ENCODE measurements at places on chromosomes 1 and 21.

- DNase-seq: no peak
Observed at GRCh38 chr1:163922743-163923201, 601.0 kb downstream of the NUF2 start.

- no peak for DNase-seq
Observed at GRCh38 chr1:29984862-29985605, 738.4 kb downstream of the MATN1 start.

GRCh38 chr1:53543130-53543777 lies 84.1 kb downstream of the DMRTB1 start:
- DNase-seq: no peak

- no peak for DNase-seq
Observed at GRCh38 chr1:117652421-117652820, 46.6 kb downstream of the TENT5C start.

DNA sequence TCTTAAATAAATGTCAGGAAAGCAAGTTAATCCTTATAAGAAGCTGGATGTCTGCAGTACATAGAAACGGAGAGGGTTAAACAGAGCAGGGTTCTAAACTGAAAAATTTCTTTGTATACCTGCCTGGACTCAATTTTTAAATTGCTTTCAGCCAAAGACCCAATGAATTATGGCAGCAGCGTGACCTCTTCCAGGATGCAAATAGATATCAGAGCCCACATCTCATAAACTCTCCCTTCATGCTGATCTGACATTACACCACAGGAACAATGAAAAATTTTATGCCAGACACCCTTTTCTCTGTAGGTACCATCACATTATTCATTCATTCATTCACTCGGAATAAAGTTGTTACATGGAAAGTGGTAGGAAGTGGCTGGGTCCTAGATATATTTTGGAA lies 236.4 kb downstream of the NUF2 start:
- no peak for DNase-seq

DNA sequence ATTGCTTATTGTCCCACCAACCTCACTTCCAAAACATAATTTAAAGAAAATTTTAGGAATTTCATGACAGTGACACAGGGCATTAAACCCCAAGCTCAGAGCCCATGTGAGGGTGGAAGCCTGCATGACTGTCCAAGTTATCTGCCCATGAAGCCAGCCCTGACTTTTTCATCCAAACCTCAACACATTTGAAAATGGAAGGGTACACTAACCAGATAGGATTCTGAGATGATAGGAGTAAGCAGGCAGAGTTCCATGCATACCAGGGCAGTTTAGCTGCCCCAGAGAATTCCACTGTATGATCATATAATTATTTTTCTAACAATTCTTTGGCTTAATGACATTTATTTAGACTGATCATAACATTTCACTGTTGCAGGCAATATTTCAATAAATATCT lies 986.0 kb downstream of the TTLL7 start:
- DNase-seq: no peak

DNA sequence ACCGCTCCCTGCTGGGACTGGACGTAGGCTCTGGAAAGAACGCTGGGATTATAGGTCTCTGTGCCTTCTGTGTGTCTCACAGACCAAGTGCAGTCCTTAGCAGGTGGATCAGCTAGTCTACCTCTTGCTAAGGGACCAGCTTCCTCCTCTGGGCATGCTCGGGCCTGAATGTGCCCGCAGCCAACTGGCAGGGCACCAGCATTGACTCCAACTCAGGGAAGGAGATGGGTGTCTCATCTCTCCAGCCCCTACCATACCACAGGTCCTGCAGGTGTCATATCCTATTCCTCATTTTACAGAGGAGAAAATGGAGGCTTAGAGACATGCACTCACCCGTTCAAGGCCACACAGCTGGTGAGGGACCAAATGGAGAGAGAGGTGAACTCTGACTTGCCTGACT lies 340.2 kb downstream of the PTPRU start:
- DNase-seq: no peak

GRCh38 chr1:51517361-51518032 lies 1.6 kb downstream of the EPS15 start:
- no peak for DNase-seq

DNA sequence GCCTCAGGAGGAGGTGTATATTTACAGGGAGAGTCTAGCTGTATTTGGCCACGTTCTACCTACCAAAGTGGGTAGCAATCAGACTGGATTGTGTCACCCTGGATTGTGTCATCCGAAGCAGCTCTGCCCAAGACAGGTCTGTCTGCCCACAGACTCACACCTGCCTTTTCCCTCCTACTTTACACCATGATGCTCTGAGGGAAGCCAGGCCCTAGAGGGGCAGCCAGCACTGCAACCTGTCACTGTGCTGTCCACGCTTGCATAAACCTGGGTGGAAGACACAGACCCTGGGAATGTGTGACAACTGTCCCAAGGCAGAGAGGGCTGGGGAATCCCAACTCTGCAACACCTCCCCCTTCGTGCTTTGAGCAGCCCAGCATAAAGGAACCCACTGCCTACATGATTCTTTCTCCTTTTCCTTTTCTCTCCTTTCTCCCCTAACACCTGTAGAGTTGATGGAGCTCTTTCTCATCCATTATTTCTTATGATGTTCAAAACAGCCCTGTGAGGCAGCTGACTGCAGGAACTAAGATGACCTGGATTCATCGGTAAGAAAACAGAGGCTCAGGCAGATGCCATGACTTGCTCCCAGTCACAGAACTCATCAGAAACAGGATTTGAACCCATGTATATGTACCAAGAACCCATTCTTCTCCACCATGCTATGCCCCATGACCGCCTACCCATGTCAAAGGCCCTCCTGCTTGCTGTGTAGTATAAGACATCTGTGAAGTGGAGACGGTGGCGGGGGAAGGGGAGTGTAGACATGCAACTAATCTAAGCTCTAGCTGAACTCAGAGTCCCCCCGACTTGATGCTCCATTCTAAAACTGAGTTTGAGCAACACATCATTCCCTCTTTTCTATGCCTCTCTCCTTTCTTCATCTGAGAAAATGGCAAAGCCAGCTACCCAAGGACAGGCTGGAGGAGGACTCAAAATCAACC lies 55.9 kb downstream of the ITPKB start:
- DNase-seq: no peak

DNA sequence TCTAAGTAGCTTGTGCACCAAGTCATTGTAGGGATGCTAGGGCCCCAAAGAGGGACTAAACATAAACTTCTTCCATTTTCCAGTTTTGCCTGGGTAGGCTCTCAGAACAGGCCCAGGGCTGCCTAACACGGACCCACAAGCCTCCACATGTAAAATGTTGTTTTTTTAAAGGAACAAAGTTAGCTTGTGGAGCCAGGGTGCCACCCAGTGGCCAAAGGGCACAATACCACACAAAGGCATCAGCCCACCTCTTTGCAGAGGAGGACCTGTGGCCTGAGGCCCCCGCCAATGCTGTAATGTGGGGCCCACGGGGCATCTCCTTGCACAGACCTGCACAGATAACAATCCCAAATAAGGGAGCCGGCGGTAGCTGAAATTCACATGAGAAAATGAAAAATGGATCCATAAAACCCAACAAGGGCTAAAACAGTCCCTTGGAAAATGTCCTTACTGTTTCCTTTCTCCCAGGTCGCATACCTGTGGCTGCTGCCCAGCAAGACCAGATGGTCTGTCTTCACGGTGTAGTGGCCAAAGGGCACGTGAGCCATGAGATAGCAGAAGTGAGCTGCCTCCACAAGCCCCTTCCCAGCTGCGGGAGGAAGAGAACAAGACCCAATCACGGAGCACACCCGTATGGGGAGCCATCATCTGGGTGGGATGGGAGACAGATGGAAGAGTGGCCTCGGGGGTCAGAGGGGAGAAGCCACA lies 23.8 kb downstream of the SEC16B start:
- peak; percentile 47 for DNase-seq

DNA sequence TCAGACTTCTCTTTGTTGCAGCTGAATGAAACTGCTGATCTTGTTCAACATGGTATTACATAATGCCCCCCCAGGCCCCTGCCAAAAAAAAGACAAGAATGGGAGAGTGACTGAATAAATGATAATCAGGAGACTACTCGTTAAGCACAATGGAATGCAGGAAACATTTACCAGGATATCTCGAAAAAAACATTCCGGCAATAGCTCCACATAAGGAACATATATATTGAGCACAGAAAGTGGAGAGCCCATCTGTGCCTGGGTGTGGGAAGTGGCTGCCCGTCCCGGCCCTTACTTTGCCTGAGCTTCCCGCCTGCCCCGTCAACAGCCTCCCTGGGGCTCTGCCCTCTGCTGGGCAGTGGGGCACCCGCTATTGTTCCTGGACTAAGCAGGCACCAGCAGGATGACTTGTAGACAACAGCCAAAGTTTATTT lies 13.3 kb downstream of the TRIM11 start:
- no peak for DNase-seq

DNA sequence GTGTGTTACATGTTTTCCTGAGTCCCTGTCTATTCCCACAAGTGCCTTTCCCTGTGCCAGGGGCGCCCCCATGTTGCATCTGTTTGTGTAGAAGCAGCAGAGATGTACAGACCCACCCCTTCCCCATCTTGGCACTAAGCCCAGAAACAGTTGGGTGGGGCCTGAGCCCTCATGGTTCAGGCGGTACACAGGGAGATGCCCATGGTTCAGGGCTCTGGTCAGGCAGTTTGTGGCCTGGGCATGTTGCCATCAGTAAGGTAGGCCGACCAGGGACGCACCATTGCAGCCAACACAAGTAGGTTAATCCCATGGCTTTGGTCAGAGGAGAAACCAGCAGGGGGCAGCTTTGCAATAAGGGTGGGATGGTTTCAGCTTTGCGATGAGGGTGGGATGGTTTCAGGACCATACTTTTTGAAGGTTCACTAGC lies 914 bp upstream of the ADGRB2 start:
- peak; percentile 67 for DNase-seq

GRCh38 chr1:153872331-153872730 lies 50.4 kb downstream of the GATAD2B start:
- DNase-seq: no peak

DNA sequence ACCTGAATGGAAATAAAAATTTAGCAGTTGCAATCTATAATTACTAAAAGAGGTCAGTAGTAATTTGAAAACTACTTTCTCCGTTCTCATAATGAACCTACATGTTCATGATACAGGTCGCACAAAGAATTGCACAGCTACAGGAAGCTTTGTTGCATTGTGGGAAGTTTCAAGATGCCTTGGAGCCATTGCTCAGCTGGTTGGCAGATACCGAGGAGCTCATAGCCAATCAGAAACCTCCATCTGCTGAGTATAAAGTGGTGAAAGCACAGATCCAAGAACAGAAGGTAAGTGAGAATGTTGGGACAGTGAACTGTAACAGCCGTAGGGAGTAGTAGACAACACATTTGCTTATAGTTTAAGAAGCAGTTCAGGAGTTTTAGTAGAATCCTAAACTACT lies 68.8 kb upstream of the BMP8A start:
- DNase-seq: no peak

GRCh38 chr1:239276051-239276450 lies 110.3 kb upstream of the CHRM3 start:
- DNase-seq: no peak

- no peak for DNase-seq
Observed at GRCh38 chr1:62725255-62725654, 37.1 kb upstream of the DOCK7 start.

GRCh38 chr1:66752000-66752592 lies at the start of gene DYNLT5:
DYNLT5 (plus strand) TSS chr1:66752459; CDS start chr1:66754659, 2,200 bp downstream.
- peak; percentile 31 for DNase-seq

GRCh38 chr1:10824821-10825540 lies 28.5 kb upstream of the CASZ1 start:
- no peak for DNase-seq

DNA sequence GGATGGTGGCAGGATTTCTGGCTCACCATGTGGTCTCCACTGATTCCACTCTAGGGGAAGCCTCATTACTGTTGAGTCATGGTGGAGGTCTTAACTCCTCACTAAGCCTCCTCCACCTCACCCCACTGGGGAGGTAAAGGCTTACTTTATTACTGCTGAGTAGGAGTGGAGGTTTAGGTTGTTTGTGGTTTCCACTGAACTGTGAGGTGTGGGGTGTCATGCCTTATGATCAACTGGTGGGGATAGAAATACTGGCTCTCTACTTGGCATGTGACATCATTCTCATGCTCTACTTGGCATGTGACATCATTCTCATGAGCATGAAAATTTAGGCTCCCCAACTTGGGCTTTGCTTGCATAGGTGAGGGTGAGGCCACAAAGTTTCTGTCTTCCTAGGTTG lies 35.6 kb downstream of the COL6A1 start:
- DNase-seq: no peak

DNA sequence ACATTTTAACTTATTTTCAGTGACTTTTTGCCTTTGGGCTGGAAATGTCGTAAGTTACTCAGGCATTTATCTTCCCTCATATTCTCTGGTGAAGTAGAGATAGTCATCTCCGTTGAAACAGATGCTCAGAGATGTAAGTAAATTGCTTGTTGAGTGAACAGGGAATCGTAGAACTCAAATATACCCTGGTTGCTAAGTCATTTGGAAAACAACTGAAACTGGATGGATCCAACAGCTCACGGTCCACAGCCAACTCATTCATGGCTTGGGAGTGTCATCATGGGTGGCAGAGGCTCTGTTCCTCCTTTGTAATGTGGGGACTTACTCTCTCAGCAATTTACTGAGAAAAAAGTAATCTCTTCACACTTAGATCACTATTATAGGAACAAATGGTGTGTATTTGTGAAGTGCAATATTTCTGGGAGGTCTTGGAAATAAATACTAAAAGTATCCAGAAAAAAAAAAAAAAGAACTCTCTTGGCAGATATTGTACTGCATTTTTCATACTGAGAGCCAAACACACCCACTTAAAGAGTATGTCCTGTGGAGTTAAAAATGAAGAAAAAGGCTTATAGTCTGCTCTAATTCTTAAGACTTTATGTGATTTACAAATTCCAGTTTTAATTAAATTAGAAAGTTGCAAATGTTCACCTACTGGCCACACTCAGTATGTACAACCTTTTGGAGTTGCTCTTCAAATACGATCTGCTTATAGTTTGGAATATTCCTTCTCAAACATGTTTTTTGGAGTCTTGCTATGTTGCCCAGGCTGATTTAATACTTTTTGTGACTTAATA lies 107.4 kb downstream of the LEPR start:
- DNase-seq: no peak

DNA sequence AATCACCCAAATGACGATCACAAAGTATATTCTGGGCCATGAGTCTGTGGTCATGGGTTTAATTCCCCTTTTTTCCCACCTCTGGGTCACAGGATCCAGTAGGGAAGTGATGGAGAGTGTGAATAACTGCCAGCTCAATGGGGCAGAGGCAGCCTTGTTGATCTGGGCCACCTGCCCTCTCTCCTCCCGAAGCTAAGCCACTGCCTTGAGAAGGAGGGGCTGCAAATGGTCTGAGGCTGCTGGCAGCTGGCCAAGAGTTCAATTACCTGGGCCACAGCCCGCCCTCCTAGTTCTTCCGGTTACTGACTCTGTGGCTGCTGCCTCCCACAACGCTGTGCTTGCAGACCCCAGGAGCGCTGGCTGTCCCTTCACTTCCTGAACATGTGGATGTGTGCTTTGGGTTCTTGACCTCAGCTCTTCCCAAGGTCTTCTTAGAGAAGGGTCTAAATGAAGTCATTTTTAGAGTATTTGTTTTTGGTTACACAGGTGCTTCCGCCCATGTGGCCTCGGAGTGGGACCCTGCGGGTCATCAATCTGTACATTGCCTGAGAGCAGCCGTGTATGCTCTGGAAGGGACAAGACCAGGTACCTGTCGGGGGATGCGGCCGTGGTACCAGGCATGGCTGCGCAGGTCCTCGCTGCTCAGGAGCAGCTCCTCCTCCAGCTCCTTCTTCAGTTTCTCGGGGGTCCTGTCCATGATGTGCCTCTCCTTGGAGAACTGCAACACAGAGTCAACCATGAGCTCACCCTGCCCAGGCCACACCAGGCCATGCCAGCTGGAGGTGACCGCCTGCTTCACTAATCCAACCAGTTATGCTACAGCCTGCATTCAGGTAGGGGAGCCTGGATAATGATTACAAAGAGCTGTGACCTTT lies 89.7 kb downstream of the BCAR3 start:
- peak; percentile 58 for DNase-seq

GRCh38 chr1:51624855-51625254 lies 8.0 kb downstream of the OSBPL9 start:
- no peak for DNase-seq

All from HuH-7.5 (cell line).